Activated naive CD8-positive, alpha-beta T cell treated with anti-CD3 and anti-CD28 coated beads, Interleukin-2, amount 50 U/mL, for 24 hours (primary cell): ENCODE measurements at places on chromosomes 12 and 14.

GRCh38 chr14:45112896-45113781 is 21.1 kb downstream of the FKBP3 start:
- no peak for DNase-seq
- peaks cover 16% of the 10 kb centered on the region for H3K4me1 ChIP-seq
- peak overlapping the region; percentile 76 for H3K27ac ChIP-seq
- peak overlapping the region; percentile 18 for H3K4me3 ChIP-seq
- peaks cover 56% of the 10 kb centered on the region for H3K36me3 ChIP-seq

DNA sequence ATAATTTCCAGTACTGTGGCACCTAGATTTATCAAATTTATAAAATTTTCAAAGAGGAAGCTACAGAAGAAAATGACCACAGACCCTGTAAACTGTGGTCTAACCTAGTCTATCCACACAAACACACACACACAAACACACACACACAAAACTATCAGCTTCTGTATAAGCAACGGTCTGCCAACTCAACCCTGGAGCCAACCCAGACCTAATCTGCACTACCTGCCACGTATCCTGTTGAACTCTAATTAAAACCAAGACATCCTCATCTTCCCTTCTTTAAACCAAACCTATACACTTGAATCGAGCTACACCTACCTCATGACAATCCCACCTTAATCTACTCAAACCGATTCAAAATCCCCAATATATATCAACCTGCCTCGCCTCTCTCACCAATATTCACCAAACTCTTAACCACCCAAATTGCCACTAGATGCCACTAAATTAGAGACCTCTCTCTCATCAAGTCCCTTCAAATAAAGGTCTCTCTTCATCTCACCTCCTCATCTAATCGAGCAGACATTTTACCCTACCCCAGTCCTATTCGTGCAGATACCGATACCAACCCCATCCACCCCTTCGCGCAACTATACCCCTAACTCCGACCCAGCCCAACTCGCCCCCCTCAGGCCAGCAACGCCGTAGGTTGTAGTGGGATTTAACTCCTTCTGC is 808 bp downstream of the ACIN1 start:
- no peak overlapping the region for H3K4me3 ChIP-seq
- H3K27ac ChIP-seq, result no peak overlapping the region
- DNase-seq, result peak; percentile 78
- H3K27me3 ChIP-seq, result no peaks in the 10 kb centered on the region
- peaks cover 47% of the 10 kb centered on the region for H3K4me1 ChIP-seq
- peaks cover 51% of the 10 kb centered on the region for H3K36me3 ChIP-seq

- H3K36me3 ChIP-seq, result no peaks in the 10 kb centered on the region
- no peak overlapping the region for H3K27ac ChIP-seq
- H3K4me1 ChIP-seq, result no peaks in the 10 kb centered on the region
- no peak overlapping the region for H3K4me3 ChIP-seq
- DNase-seq, result no peak
- no peaks in the 10 kb centered on the region for H3K27me3 ChIP-seq
These were observed 301.6 kb downstream of the AKAP6 start for GRCh38 chr14:32630701-32631100.

DNA sequence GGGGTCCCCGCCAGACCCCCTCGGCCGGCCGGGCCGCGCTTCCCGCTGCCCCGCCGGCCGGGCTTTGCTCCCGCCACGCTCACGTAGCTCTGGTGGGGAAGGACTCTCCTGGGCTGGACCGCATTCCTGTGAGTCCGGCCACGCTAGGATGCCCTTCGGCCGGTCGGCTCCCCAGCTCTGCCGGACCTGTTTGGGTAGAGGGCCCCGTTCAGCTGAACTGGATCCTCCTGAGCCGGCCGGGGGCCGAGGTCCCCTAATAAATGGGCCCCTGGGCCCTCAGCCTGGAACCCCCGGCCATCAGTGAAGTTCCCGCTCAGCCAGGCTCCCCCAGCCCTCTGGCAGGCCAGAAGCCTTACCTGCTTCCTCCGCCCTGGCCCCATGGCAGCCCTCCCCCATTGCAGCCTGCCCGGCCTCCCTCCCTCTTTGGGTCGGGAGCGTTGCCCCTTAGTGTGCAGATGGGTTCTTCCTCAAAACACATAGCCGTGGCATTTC is 593 bp downstream of the UNC119B start:
- H3K4me1 ChIP-seq, result peaks cover 29% of the 10 kb centered on the region
- H3K36me3 ChIP-seq, result peaks cover 20% of the 10 kb centered on the region
- H3K27me3 ChIP-seq, result no peaks in the 10 kb centered on the region
- DNase-seq, result peak; percentile 29

DNA sequence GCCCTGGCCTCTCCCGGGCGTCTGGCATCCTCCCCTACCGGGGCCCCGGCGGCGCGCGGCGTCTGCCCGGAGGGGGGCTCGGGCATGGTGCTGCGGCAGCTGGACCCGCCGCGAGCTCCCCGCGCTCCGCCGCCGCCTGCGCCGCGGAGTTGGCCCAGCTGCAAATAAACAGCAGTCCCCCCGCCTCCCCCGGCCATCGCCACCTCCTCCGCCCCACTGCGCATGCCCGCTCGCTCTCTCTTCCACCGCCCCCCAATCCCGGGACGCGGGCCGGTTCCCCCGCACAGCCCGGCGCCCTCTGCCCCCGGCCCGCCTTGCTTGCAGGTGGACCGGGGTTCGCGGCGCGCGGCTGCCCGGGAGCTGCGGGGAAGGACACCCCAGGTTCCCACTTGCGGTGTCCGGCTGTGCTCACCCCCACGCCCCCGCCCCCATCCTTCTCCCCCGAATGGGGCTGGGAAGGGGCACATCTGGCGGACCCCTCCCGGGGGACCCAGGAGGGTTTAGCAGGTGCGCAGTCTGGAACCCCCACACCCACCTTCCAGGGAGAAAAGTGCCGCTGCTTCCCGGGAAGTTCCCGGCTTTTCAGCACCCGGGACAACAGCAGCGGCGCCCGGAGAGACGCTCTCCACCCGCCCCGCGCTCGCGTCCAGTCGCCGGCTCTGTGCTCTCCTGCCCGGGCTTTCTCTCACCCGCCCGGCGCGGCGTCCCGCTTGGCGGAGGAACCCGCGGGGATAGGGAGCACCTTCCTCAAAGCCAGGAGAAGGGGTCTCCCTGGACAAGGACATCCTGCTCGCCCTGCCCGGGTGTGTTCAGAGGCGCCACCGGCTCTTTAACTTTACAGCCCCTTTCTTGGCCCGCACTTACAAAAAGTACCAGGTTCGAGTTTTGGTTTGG is at the start of gene TMTC1:
Gene TMTC1 (minus strand): TSS at position 170 of the 894 bp plus-strand sequence. CDS start 191 bp downstream, outside the sequence.
- no peak within 1 kb of the TSS for H3K27ac ChIP-seq
- H3K27me3 ChIP-seq, result peaks cover 41% of the 10 kb centered on the region
- H3K4me3 ChIP-seq, result peak within 1 kb of the TSS; percentile 14
- no peaks in the 10 kb centered on the region for H3K36me3 ChIP-seq
- H3K4me1 ChIP-seq, result peaks cover 7% of the 10 kb centered on the region
